ENCODE measurements at places on chromosomes 7 and 10.
A peak's percentile ranks its signal among the peaks of the same experiment; 100 is the strongest.

- DNase-seq, result no peak
Observed at GRCh38 chr7:16738011-16738688, 15.4 kb upstream of the TSPAN13 start.

DNA sequence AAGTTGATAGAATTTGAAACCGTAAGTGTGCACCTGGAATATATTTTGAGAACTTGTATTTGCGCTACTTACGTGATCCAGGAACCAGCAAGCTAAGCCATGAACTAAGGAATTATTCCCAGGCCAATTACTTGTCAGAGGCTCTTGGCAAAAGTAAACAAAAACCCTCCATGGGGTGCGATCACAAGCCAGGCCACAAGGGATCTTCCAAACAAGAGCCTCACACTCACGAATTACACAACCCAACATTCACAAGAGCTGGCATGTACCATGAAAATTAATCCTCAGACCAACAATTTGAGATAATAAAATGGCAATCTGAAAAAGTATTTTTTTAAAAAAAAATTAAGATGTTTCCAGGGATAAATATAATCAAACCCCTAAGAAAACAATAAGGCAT is 467.0 kb upstream of the AKR1E2 start:
- DNase-seq, result no peak

DNA sequence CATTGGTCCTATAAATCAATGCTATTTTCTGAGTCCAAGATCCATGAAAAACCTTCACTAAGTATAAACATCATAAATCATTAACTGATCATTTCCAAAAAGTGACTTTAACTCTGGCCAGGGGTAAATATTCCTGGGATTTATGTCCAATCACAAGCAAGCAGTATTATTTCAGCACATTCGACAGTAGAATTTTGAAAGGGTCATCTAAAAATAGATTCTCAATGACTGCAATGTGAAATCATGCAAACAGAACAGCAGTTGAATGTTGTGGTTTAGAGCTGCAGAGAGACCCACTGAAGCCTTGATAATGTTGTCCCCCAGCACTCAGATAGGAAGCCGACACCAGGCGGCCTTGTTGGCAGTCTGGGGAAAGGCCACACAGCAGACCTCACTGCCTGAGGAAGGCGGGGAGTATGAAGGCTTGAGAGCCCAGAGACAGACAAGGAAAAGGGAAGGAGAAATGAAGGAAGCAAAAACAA is 38.1 kb downstream of the FAM107B start:
- no peak for DNase-seq

- no peak for DNase-seq
Observed at GRCh38 chr7:71912476-71912875, 499.7 kb downstream of the CALN1 start.

- DNase-seq, result no peak
Observed at GRCh38 chr7:121666306-121666705, 206.7 kb upstream of the PTPRZ1 start.

DNA sequence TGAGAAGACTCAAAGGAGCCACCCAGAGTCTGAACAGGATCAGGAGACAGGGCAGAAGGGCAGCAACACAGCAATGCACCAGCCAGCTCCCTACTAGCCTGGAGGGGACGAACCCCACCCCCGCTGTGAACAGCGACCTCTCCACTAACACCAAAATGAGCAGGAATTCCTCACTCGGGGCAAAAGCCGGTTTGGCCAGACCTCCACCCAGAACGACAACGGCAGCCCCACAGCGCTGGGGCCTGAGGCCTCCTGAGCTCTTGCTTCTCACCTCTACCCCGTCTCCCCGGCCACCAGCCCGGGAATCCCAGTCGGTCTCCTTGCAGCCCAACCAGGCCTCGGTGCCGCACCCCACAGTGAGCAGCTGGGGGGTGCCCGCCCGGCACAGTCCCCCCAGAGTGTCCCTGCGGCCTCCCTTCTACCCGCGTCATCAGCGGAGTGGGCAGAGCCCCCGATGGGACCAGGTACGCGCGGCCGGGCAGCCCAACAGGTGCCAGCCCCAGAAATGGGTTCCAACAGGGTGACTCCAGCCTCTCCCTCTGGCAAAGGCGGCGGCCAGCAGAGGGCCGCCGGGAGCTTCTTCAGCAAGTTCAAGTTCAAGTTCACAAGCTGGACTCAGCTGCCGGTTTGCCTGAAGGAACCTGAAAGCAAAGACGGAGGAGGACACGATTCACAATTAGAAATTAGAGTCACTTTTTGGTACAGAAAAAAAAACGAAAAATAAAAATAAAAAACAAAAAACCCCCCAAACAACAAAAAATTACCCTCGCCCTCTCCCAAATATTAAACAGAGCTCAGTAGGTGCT is 129.0 kb downstream of the MARCHF5 start:
- no peak for DNase-seq

GRCh38 chr10:119541046-119541445 is 1.5 kb downstream of the RGS10 start:
- no peak for DNase-seq

GRCh38 chr7:42686594-42687156 is 225.2 kb downstream of the C7orf25 start:
- no peak for DNase-seq

- DNase-seq, result no peak
Observed at GRCh38 chr7:116395141-116395791, 104.3 kb upstream of the CAV2 start.

- no peak for DNase-seq
Observed at GRCh38 chr7:116899308-116899707, 36.9 kb downstream of the CAPZA2 start.

GRCh38 chr10:109647627-109648026 is 275.7 kb downstream of the XPNPEP1 start:
- peak; percentile 1 for DNase-seq

DNA sequence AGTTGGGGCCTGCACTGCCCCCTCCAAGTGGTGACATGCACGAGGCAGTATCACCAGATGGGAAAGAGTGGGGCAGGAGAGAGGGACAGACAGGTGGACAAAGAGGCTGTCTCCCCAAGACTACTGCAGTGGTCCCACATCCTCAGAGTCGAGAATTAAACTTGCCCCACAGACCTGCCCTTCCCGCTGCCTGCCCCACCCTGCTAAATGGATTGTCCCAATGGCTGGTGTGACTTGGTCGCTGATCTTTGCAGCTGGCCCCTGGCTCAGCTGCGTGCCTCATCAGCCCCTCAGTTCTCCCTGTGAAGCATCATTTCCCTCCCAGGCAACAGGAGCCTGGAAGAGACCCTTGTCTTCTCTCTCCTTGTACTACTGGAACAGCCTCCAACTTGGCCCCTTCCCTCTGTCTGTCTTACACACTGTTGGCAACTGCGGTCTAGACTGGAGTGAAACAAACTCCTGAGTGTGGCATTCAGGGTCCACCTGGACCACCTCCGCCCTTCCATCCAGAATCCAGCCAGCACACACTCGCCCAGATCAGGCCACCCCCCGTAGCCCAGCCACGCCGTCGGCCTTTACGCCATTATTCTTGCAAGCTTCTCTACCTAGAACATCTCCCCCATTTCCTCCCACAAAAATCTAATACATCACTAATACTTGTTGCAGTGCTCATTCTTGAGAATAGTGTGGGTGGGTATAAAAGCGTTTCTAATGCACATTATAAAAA is 275.1 kb downstream of the CELF2 start:
- DNase-seq, result no peak

DNA sequence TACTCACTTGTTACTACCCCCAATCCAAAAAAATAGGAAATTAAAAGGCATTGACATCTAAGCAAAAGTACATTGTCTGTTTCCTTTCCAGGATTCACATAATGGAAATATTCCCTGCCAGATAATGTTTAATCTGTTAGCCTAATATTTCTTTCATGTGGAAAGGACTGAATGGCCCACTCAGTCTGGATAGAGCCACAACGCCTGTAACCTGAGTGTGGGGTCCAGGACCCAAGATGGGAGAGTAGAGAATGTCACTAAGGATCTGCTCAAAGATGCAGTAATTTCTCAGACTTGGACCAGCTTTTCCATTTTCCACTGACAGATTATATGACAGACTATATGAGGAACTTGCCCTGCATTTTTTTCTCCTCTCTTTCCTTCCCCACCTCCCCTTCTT is 1088.9 kb downstream of the KCNMA1 start:
- no peak for DNase-seq

GRCh38 chr10:100267239-100268104 is at the start of gene CWF19L1:
TSS of gene CWF19L1 (minus strand) at chr10:100267638. CDS start at chr10:100267593, 45 bp downstream.
- peak; percentile 51 for DNase-seq

DNA sequence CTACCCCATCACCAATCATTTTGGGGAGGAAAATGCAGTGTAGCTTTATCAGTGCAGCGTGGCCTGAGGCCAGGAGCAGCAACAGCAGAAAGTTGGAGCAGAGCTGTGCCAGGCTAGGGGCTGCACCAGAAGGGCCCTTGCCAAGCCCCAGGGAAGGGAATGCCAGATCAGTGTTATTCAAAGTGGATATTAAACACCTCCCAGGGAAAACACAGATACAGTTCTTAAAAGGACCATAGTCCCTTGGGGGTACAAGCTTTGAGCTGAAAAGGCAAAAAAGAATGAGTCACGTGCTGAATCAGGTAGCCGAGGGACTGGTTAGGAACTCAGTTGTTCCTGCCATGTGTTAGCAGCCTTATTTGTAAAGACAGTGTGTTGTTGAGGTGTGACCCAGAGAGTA is 54.0 kb downstream of the GSDME start:
- no peak for DNase-seq

- DNase-seq, result no peak
Observed at GRCh38 chr7:107628461-107629064, 32.1 kb upstream of the SLC26A4 start.

DNA sequence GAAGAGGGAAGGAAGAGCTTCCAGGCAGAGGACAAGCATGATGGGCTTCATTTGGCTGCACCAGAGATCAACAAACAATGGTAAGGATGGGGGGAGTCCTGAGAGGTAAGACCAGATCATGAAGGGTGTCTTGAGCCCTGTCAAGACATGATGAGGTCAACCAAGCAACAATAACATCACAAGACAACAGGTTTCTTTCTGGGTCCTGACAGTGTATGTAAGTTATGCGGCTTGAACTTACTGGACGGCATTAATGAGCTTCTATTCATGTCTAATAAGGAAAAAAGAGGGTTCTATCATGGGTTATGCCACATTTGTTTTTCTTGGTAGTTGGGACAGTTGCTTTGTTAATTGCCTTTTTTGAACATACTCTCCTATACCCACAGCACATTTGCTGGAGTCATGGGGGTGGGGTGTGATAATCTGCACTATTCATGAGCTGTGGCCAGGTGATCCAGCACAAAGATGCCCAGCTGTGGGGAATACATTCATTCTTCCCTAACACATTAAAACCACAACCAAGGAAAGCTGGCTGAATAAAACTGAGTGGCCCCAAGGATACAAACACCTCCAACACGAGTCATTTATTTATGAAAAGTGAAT is 168.8 kb upstream of the KLF14 start:
- no peak for DNase-seq

DNA sequence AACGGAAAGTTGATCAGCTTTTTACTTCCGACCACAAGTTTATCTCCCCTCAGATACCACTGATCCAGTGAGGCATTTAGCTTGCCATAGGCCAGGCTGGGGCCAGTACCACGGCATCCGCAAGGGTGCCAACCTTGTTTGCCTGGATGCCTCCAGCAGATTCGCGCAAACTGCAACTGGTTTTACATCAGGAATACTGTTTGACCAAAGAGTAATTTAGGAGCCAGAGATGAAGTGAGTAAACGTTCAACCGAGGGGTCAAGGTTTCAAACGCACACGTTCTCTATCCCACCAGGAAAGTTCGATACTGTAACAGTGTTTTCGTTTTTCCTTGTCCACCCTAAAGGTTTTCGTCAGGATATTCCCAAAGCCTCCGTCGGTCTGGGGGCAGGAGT is 266 bp upstream of the MDFIC start:
- DNase-seq, result no peak

GRCh38 chr7:70634071-70634470 is 497.9 kb upstream of the GALNT17 start:
- no peak for DNase-seq

DNA sequence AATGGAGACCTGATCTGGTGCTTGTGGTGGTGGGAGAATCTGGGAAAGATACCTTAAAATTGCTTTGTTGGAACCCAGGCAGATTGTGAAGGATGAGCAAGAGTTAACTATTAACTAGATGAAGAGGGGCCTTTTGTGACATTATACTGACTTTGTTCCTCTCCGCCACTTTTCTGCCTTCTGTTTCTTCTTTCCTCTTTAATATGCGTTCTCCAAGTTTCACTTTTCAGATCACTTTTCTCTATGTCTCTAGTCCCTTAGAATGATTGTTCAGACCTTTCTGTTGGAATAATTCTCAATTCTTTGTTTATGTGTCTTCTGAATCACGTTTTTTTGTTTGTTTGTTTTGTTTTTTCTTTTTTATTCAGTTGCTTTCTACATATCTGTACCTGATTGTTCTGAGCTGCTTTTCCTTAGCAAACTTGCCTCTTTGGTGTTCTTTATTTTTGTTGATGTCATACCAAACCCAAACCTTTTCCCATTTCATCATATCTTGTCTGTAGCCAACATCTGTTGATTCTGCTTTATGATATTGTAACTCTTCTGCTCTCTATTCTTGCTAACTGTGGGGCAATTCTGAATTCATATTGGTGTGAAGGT is 2.8 kb downstream of the BMPR1A start:
- DNase-seq, result no peak

DNA sequence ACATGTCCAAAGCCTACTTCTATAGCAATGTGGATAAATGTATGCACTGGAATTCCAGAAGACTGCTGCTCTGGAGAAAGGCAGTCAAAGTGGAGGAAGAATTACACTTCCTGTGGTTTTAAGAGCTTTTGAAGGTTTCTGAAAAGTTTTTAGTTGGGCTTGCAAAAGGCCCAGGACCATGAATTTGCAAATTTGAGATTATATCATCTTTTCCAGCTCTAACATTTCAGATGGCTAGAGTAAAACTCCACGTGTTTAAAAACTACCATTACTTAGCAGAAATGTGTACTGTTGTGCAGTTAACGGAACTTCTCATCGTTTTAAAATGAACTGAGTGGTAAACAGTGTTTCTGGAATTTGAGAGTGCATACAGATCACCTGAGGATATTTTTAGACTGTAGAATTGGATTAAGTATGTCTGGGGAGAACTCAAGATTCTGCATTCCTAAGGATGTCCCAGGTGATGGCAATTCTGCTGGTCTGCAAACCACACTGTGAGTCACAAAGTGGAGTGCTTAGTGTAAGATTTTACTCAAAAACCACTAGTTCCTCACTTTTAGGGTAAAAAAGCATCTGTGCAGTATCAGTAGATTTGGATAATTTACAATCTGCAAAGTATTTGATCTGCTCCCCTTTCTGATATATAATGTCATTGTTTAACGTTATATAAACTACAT is 32.9 kb upstream of the CCDC71L start:
- no peak for DNase-seq

DNA sequence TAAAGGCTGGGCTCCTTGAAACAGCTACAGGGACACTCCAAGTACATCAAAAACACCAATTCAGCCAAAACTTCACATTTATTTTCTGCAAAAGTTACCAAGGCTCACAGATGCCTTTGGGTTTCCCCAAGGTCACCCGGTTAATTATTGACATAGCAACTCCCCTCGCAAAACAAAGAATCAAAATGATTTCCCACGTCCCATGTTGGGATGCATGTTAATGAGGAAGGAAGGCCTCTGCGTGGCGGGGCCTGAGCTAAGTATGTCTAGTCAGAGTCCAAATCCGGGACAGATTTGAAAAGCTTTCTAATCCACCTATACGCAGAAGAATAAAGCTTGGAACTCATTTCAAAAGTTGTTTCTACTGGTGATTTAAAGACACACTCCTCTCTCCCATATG is 535 bp upstream of the TMEM72 start:
- DNase-seq, result no peak

GRCh38 chr7:35991511-35992232 is 161.4 kb upstream of the EEPD1 start:
- no peak for DNase-seq
